ENCODE measurements at places on chromosomes 6 and 20.

DNA sequence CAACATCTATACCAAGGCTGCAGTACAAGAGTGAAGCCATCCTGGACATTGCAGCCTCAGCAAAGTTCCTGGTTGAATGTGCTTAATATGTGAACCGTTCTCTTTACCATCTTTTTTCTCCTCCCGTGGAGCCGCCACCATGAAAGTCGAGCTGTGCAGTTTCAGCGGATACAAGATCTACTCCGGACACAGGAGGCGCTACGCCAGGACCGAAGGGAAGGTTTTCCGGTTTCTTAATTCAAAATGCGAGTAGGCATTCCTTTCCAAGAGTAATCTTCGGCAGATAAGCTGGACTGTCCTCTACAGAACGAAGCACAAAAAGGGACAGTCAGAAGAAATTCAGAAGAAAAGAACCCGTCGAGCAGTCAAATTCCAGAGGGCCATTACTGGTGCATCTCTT is 8.4 kb upstream of the LINC00237 start:
- no peak for DNase-seq

DNA sequence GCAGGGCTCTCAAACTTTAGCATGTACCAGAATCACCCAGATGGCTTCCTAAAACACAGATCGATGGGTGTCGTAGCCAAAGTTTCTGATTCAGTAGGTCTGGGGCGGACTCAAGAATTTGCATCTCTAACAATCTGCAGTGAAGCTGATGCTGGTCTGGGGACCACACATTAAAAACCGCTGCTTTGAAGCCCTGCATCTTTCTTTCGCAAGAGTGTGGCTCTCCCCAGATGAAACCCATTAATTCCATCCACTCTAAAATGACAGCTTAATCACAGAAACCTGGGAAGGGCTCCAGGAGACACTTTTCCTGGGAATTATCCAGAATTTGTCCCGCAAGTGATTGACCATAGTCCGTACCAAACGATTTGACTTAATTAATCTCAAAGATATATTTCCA is 319.8 kb upstream of the PLCB4 start:
- no peak for DNase-seq

- DNase-seq: no peak
Observed at GRCh38 chr6:44294832-44295791, 18.0 kb downstream of the AARS2 start.

DNA sequence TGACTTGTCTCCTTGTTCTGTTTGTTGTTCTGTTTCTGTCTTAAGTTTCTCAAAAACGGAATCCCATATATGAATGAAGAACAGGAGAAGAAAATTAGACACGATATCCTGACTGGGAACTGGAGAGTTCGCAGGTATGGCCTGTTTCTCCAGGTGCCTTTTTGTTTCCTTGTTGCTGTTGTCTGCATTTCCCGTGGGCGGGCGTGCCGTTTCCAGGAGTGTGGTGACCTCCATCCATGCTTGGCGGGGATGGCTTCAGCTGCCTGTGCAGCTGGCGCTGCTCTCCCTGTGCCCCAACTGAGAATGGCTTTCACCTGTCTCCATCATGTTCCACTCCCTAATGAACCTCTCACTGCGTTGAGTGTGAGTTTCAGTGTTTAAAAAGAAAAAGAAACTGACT is 4.4 kb downstream of the PNLDC1 start:
- no peak for DNase-seq

GRCh38 chr20:16001286-16001685 is 572.0 kb downstream of the KIF16B start:
- no peak for DNase-seq

GRCh38 chr20:16433293-16433580 is 140.0 kb downstream of the KIF16B start:
- no peak for DNase-seq

DNA sequence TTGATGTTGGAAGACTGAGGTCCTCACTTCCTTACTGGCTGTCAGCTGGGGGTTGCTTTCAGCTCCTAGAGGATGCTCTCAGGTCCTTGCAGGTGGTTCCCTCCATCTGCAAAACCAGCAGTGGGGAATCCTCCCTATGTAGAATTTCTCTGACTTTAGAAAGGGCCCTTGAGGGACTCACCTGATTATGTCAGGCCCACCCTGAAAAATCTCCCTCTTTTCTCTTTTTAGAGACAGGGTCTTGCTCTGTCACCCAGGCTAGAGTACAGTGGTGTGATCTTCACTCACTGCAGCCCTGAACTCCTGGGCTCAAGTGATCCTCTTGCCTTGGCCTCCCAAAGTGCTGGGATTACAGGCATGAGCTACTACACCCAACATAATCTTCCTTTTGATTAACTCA is 102.9 kb upstream of the MCHR2 start:
- no peak for DNase-seq

DNA sequence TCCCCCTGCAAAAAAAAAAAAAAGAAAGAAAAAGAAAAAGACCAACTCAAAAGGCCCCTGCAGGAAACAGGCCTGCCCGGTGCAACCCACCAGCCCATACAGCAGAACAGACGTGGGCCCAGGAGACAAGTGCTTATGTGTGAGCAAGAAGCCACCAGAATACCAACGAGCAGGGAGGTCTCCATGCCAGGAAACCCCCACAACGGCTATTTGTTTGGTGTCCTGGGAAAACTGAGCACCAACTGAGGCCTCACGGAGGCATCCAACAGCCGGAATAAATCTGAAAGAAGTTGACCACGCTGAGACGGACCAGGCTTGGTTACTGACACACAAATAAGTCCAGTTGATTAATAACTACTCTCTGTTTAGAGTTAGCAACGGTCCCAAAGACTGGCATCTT is 29.7 kb downstream of the PTPRT start:
- no peak for DNase-seq

GRCh38 chr6:145609521-145609920 is 125.8 kb downstream of the EPM2A start:
- DNase-seq: no peak

DNA sequence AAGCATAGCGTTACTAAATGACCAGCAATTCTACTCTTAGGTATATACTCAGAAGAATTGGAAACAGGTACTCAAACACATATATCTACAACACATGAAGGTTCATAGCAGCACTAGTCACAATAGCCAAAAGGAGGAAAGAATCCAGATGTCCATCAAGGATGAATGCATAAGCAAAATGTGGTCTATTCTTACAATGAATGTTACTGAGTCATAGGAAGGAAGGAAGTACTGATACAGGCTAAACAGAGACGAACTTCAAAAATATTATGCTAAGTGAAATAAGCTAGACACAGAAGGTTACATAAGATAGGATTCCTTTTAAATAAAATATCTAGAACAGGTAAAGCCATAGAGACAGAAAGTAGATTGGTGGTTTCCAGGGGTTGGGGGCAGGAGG is 93.5 kb downstream of the MAP3K7 start:
- DNase-seq: no peak

DNA sequence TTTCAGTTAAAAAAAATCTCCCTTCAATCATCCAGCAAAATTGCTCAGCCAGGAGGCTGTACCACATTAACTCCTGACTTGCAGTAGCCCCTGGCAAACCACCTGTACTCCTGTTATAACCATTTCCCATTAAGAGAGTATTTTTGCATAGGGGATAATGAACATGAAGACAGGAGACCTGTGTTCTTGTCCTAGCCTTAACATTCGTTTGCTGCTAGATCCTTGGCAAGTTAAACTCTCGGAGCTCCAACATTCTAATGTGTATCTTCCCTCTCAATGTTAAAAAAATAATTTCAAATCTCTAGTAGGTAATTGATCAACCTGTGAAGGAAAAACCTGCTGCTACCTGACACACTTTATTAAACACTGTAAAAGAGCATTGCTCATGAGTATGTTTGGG is 8.4 kb upstream of the TMEM200A start:
- DNase-seq: no peak

DNA sequence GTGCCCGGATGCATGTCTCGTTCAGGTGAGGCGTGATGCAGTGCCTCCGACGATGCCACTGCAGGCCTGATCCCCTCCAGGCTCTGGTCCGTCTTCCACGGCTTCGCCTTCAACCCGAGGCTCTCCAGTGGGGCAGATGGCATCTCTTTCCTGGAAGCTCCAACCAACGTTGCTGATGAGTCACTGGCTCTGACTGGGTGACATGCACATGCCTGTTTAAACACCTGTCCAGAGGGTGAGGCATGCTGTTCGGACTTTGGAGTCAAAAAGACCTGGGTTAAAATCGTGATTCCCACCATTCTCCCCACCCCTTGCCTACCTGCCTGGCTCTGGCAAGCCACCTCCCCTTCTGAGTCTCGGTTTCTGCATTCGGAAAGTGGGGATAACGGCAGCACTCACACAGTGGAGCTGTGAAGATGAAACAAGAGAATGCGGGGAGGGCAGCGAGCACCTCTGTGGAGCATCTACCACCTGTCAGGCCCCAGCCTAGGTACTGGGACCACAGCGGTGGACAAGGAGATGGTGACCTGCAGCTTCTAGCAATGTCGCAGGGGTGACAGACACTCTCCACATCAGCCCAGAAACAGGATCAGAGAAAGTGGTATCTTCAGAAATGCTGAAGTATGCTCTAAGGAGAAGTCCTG is 8.5 kb upstream of the EDN3 start:
- DNase-seq: no peak

DNA sequence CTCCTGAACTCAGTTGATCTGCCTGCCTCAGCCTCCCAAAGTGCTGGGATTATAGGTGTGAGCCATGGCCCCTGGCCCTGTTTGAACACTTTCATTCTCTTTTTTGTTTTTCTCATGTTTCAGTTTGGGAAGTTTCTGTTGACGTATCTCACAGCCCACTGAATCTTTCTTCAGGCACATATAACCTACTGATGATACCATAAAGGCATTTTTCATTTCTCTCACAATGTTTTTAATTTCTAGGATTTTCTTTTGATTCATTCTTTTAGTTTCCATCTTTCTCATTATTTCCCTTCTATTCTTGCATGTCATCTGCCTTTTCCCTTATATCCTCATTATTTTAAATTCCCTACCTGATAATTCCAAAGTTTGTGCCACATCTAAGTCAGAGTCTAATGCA is 58.5 kb upstream of the EZR start:
- DNase-seq: no peak

DNA sequence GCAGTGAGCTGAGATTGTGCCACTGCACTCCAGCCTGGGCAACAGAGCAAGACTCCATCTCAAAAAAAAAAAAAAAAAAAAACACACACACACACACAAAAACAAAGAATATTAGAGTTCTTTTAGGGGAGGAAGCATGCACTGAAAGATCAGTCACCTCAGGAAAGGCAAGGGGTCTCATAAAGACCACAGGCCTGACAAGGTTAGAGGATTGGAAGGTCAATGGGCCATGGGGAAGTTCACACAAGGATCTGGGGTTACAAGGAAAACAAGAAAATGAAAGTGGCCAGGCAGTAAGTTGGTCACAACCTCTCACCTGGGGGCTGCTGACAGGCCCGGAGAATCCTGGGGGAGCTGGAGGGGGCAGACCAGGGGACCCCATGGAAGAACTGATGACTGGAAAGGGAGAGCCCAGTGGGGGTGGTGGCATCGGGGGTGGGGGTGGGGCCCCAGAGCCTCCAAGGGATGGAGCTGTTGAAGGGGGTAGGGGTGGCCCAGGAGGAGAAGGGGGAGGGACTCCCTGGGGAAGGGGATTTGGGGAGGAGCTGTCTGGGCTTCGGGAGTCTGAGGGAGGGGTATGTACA is 1.5 kb downstream of the RXRB start:
- DNase-seq: no peak

DNA sequence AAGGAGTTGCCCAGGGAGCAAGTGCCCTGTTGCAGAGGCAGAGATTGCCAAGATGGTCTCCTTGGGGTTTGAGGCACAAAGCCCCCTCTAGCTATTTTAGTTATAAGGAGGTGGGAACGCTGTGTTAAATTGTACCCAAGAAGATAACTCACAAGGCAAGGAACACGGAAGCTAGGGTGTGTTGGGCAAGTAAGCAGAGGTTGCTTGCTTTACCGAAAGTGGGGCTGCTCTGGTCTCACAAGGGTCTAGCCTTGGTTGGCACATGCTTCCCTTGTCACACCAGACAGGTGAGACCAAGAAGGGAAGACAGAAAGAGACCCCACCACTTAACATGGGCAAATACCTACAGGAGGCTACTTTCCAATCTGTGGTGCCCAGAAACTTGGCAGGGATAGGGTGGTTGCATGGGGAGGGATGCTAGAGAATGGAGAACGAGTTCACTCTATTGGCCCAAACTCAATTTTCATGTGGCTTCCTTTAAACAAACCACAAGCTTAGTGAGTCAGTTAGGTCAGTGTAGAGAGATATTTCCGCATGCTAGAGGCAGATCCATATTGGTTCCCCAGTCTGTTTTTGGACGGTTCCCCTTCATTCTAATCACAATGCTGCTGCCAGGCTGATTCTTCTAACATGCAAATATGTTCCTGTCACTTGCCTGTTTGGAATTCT is 42.4 kb downstream of the PLAGL1 start:
- DNase-seq: no peak

DNA sequence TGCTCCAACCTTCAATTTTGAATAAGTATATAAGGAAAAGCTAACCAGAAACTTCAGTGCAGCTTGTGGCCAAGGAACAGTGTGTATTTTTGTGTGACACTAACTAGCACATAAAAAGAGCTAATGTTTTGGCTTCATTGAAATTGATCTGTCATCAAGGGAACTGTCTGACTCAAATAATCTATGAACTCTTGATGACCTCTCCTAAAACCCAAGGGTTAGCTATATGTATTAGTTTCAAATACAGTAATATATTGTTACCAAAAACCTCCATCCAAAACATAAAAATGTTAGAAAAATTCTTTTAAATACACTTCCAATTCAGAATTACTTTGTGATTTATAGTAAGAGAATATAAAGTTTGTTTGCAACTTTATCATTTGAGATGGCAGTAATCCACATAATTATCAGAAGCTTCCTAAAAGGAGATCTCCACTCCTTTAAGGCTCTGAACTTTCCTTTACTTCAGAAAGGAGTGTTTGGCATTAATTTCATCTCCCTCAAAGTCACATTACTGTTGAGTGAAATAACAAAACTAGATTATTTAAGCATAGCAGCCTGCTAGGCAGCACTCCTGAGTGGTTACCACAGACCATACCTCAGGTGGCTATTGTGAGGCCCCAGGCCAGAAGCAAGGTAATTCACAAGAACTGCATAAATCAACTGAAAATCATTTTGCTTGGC is 46.3 kb upstream of the HSF2 start:
- no peak for DNase-seq

- DNase-seq: no peak
Observed at GRCh38 chr6:8079126-8079525, 14.9 kb upstream of the BLOC1S5 start.

DNA sequence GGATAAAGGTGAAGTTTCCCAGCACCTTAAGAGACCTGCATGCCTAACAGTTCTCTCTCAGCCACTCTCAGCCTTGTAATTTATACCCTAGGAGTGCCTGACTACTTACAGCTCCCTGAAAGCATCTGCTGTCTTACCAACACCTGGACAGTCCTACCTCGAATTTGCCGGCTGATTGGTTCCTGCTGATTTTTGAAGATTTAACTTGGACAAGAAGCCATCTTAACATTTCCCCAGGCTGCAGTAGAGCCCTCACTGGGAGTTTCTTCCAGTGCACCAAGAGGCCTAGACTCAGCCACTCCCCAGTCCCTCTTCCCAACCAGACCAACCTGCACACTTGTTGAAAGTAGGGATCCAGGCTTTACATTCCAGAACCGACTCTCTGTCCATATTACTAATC is 174.5 kb downstream of the LINC00237 start:
- no peak for DNase-seq

All from stimulated activated CD8-positive, alpha-beta memory T cell treated with anti-CD3 and anti-CD28 coated beads, Interleukin-7, amount 100 ng/mL, for 4 hours (primary cell).